ENCODE measurements at places on chromosomes 4 and X.

GRCh38 chrX:40877887-40878286 is 142.5 kb upstream of the MED14 start:
- DNase-seq, result no peak

GRCh38 chr4:165715211-165715610 is 157.8 kb upstream of the TLL1 start:
- no peak for DNase-seq

DNA sequence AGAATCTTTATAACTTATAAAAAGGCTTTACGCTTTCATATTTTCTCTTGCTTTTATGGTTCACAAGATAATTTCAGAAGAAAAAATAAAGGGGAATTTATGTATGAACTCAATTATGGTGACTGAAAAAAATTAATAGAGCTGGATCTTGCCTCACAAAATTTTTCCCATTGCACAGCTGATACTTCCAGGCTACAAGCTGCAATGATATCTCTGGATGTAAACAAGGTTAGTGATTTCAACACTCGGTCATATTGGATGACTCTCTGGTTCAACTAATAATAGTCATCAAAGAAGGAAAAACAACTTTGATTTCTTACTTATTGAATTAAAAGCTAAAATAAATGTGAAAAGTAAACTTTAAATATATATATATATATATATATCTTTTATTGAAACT is 868.0 kb downstream of the FAT4 start:
- DNase-seq, result no peak

DNA sequence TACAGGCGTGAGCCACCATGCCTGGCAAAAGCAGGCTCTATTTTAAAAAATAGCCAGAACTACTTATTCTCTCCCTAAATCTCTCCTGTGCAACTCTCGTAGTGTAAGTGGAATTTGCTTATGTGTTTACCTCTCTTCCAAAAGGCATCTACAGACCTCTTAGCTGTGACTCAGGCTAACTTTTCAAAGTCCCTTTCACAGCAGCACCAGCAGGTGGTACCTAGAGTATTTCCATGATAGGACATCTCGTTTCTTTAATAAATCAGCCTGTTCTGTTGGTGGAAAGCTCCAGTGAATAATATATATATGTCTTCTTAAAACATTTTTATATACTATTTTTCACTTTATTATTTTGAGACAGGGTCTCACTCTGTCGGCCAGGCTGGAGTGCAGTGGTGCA is 89.0 kb downstream of the NSUN7 start:
- DNase-seq, result no peak

DNA sequence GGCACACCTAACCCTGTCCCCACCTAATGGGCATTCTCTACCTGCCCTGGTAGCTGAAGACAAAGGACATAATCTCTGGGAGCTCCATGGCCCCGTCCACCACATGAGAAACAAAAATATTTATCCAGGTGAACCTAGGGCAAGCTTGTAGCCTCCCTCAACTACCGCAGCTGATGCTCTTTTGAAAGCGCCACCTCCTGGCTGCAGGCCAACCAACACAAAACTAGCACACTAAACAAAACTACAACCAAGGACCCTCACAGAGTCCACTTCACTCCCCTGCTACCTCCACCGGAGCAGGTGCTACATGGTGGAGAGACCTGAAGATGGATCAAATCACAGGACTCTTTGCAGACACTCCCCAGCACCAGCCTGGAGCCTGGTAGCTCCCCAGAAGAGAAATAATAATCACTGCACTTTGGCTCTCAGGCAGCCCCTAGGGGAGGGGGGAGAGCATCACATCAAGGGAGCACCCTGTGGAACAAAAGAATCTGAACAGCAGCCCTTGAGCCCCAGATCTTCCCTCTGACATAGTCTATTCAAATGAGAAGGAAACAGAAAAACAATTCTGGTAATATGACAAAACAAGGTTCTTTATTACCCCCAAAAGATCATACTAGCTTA is 111.3 kb upstream of the ATP8A1 start:
- DNase-seq, result no peak

- DNase-seq, result no peak
Observed at GRCh38 chr4:145524552-145524951, 42.9 kb downstream of the SMAD1 start.

DNA sequence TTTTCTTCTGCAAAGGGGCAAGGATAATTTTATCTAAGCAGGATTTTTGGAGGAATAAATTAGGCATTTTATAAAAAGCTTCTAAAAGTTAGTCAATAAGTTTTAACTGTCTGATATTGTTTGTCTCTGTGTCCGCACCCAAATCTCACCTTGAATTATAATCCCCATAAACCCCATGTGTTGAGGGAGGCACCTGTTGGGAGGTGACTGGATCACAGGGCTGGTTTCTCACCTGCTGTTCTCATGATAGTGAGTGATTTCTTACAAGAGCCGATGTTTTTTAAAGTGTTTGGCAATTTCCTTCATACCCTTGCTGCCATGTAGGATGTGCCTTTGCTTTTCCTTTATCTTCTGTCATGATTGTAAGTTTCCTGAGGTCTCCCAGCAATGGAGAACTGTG is 481.4 kb downstream of the GBA3 start:
- no peak for DNase-seq

- DNase-seq, result no peak
Observed at GRCh38 chrX:23552303-23552702, 115.0 kb upstream of the PRDX4 start.

GRCh38 chr4:105996845-105997244 is 101.6 kb downstream of the NPNT start:
- no peak for DNase-seq

DNA sequence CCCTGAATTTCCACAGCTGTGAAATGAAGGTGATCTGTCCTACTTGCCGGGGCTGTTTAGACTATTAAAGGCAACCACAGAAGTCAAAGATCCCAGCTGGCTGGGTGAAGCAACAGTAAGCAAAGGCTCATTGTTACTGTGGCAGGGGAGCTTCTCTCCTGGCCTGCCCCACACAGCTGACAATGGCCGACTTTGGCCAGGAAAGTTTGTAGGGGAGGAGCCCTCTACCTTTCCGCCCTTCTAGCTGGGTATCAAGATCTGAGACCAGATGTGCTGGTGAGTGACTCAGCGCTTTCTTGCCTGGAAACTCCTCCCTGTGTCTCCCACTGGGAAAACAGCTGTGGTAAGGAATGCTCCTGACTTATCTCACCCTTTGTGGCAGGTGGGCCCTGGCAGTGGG is 21.1 kb downstream of the RASSF6 start:
- no peak for DNase-seq

DNA sequence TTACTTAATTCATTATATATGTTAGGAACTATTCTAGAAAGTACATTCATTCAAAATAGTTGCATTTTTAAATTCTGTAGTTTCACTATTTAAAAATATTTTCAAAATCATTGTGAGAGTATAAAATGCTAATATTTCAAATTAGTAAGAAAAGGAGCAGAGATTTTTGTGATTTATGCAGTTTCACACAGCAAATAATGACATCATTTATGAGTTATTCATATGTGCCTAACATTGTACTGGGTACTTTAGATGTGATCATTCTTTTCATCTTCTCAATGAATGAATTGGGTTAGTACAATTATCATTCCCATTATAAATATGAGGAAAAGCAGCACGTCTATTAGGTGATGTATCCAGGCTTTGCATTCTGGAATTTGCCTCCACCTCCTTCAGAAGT is 1451.0 kb upstream of the IGFBP7 start:
- DNase-seq, result no peak

DNA sequence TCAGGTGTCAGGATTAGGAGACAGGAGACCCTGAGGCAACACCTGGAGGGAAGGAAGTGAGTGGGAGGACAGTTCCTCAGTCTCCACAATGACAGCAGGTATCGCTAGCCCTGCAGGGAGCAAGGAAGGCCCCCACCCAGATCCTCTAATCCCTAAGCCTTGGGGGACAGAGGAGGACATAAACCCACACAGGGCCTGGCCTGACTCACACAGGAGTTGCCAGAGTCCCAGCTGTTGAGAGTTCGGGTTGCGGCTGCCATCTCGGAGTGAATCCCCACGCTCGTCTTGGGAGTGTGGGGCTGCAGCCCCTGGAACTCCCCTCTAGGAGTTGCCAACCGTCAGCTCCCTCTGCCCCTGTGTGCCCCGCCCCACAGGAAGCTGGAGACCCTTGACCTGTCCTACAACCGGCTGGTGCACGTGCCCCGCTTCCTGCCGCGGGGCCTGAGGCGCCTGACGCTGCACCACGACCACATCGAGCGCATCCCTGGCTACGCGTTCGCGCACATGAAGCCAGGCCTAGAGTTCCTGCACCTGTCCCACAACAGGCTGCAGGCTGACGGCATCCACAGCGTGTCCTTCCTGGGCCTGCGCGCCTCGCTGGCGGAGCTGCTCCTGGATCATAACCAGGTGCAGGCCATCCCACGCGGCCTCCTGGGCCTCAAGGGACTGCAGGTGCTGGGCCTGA is 9.2 kb upstream of the BGN start:
- no peak for DNase-seq

DNA sequence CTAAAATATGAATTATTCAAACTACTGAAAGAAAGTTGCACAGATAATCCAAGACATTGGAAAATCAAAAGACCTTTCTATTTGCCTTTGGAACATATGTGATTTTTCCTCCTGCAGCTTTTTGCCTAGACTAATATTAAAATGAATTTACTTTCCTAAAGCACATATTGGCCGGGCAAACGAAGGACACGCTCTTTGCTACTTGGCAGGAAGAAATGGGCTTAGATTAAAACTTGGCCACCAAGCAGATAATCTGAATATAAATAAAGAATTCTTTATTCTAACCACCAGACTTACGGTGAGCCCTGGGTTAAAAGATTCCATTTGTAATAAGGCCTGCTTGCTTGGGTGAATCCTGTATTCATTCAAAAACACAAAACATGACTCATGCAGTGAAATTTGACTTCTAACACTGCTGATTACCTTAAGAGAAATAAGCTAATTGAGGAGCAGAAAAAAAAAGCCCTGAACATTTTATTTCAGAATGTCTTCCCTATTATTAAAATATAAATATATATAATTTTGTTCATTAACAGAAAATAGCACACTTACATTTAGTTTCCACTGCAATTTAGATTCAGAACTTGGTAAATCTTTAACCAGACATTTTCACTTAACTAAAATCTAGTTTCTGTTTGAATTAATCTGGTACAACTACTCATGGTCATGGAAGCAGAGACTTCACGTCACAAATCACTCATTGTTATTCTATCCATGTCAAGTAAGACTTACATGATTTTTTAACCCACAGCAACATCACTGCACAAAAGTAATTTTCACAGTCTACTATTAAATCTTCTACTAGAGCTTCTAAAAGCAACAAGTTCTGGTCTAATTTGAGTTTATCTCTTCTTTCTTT is 116.1 kb upstream of the PLAC1 start:
- DNase-seq, result no peak

GRCh38 chrX:72569786-72570185 is 2.9 kb downstream of the HDAC8 start:
- no peak for DNase-seq

DNA sequence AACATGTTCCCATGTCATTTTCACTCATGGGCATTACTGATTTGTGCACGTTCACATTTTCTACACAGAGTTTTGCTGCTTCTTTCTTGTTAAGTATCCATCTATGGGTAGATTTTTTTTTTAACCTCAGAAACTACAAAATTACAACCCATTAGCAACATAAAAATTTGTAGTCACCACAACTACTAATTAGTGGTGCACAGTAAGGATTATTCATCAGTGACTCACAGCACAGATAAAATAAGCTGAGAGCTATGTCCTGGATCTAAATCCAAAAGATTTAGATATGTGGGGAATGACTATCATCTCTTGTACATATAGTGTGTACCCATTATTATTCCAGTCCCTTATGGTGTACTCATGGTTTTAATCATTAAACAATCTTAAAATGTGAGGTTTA is 19.7 kb upstream of the AMELX start:
- no peak for DNase-seq

DNA sequence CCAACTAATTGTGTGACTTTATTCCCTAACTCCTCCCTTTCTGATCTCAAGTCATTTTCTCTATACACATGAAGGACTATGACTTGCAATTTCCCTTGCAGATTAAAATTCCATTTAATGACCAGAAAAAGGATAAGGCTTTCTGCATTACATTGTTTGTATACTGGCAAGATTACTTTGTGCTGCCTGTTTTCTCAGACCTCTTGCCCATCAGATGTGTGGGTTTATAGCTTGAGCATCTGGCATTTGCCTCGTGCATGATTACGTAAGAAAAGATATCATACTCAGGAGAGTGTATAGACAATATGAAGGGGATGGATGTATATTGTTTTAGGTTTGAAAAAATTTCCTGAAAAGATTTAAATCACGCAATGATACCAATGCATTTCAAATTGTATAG is 593.8 kb upstream of the SLIT2 start:
- DNase-seq, result no peak

DNA sequence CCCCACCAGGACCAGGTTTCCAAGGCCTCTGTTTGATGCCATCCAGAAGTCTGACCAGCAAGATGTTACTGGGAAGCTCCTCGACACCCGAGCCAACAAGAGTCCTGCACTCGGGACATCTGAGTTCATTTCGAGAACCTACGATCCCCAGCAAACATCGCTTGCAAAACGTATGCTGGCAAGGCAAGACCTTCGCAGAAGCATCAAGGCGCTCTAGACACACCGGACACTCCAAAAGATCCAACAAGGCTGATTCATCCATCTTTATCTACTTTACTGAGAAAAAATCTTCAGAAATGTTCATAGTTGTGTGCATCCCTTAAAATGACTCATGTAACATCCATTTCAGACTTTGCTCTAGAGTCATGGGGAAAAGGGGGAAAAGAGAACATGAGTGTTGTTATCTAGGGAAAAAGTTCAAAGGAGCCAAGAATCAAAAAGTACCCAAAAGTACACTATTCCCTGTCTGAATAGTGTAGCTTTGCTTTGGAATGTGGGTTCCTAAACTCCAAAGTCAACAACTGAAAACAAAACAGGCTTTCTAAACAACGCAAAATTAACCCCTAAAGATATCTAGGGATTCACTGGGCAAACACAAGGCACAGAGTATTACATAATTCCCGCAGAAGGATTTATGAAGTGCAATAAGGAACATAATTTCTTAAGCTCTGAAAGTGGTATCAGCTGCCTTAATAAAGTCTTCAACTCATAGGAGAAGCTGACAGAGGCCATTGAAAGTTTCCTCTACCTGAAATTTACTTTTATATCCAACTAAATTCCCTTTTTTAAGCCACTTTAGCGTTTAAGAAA is 1.6 kb downstream of the SH3RF1 start:
- no peak for DNase-seq

DNA sequence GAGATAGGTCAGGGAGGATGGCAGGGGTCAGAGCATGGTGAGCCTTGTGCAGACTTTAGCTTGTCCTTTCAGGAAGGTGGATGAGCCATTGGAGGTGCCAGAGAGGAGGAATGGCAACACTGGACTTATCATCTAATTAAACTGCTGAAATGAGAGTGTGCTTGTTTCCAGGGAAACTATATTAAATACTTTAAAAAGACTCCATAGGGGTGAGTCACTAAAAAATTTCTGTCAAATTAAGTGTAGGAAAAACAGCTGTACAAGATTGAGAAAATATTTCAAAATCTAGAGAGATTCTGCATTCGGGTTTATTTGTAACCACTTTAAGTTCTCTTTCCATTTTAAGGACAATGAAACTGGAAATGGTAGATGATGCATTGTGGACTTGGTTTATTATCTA is 11.4 kb downstream of the FRAS1 start:
- DNase-seq, result no peak

Measured in type B pancreatic cell (in vitro differentiated cells).